Stimulated activated CD8-positive, alpha-beta memory T cell treated with anti-CD3 and anti-CD28 coated beads, Interleukin-12 subunit alpha, Interleukin-12 subunit beta, amount 100 ng/mL, for 4 hours (primary cell): ENCODE measurements at places on chromosomes 1 and 21.
A peak's percentile ranks its signal among the peaks of the same experiment; 100 is the strongest.

DNA sequence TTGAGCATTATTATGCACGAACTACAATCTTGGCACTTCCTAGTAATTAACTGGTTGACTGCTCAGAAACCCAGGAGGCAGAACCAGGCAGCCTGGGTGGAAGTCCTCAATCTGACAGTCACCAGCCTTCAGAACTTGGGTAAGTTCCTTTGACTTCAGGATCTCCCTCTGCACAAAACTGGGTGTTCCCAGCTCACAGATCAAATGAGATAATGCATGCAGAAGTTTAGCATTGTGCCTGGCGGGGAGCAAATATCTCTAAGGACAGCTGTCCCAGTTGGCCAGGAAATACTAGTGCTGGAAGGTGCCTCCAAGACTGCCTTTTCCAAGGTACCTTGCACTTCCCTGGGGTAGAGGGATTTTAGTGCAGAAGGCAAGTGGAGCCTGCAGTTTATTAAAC, 294.8 kb downstream of the PCP4 start:
- DNase-seq = no peak

- no peak for DNase-seq
These were observed 109.5 kb upstream of the UBE2U start for GRCh38 chr1:64093941-64094340.

DNA sequence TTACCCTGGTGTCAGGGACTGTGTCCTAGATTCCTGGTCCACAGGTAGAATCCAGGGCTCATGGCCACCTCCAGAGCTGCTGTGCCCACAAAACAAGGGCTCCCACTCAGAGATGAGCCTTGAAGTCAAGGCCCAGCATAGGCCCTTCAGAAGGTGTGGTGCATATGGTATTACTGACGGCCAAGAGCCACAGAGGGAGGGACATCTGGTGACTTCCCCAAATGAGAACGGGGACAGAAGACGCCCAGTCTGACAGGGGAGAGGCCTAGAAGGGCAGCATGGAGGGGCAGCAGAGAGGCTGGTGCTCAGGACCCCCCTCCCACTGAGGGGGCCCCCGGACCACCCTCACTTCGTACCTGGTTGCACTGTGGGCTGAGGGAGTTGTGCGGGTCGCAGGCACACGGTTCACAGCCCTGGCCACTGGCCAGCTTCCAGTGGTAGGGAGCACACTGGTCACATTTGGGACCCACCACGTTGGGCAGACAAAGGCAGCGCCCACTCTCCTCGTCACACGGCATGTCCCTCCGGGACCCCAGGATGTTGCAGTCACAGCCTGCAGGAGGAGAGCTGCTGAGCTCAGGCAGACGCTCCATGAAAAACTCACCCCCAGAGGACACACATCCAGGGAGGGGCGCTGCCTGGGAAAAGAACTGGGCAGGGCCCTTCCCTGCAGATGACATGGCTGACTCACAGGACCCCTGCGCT, 25.0 kb downstream of the LAMB3 start:
- DNase-seq = no peak

- no peak for DNase-seq
These were observed 311.8 kb upstream of the DPYD start for GRCh38 chr1:98232678-98233077.

GRCh38 chr1:2031546-2032540, 12.7 kb downstream of the GABRD start:
- DNase-seq = no peak

DNA sequence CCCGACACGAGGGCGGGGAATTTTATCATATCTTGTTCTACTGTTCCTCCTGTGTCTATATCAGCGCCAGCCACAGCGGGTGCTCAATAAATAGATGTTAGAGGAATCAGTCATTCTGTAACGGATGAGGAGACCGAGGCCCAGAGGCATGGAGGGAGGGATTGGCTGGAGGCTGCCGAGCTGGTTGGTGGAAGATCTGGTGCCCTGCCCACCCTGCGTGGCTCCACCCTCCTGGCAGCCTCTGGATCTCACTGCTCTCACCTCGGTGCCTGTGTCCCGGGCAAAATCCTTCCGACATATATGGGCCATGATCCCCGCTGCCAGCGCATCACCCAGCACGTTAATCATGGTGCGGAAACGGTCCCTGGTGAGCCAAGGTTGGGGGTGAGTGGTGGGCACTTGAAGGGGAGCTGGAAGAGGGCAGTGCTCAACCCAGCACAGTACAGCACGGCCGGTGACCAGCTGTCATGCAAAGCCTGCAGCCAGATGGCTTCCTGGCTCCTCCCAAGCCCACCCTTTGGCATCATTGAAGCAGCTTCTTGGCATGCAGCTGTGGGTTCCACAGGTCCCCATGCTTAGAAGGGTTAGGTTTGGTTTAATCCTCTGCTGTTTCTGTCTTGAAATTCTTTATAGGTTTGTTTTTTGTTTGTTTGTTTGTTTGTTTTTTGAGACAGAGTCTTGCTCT, 26.7 kb downstream of the PODN start:
- no peak for DNase-seq

GRCh38 chr1:200323856-200324400, 85.9 kb downstream of the ZNF281 start:
- no peak for DNase-seq

DNA sequence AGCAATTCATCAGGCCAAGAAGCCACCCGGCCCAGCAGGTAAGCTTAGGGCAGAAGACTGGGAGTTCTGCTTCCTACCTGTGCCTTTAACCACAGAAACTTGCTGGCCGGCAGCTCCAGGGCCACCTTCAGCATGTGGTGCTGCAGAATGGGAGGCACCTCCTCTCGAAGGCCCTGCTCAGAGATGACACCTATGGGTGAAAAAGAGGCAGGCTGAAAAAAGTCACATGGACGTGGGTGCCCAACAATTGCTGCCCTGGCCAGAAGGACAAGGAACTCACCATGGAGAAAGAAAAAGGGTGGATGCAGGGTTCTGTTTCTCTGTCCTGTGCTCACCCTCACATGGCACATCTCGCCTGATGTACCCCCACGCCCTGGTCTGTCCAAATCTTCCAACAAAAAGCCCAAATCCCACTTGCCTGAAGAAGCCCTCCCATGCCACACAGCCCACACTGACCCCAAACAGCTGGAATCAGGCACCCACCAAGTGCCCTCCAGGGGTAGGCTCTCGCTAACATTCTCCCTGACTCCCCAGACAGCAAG, 33.0 kb downstream of the URB1 start:
- DNase-seq = no peak

DNA sequence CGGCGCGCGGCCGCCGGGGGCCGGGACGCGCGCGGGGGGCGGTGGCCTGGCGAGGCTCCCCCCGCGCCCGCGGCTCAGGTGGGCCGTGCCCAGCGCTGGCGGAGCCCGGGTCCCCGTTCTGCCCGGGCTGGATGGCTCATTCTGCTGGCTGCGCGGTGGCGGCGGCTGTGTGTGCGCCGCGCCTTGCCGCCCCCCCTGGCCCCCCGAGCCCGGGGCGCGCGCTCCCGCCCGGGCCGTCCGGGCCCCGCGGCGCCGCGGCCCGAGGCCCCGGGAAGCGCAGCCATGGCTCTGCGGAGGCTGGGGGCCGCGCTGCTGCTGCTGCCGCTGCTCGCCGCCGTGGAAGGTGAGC, at the start of gene EPHB2:
Gene EPHB2, plus strand, starts transcription at position 139 of the 349 bp plus-strand sequence. Its CDS starts 144 bp downstream, at position 283.
- no peak for DNase-seq

GRCh38 chr1:15836772-15837669, 10.5 kb upstream of the SPEN start:
- DNase-seq = peak; percentile 58

- no peak for DNase-seq
These were observed 96.7 kb upstream of the IGSF21 start for GRCh38 chr1:18010945-18011344.

- DNase-seq = no peak
These were observed 50.1 kb upstream of the SPOCD1 start for GRCh38 chr1:31865728-31866449.

GRCh38 chr1:11062965-11063401, 3.2 kb upstream of the SRM start:
- no peak for DNase-seq

DNA sequence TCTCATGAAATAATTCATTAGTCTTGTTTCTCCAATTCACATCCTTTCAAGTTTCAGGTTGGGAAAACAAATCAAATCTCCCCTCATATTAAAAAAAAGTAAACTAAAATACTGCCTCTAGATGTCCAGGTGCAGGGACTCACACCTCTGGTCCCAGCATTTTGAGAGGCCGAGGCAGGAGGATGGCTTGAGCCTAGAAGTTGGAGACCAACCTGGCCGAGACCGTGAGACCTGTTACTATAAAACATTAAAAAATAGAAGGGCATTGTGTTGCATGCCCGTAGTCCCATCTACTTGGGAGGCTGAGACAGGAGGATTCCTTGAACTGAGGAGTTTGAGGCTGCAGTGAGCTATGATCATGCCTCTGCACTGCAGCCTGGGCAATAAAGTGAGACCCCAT, 61.9 kb downstream of the ST6GALNAC5 start:
- no peak for DNase-seq

GRCh38 chr1:17617787-17618557, 78.5 kb downstream of the ARHGEF10L start:
- no peak for DNase-seq

DNA sequence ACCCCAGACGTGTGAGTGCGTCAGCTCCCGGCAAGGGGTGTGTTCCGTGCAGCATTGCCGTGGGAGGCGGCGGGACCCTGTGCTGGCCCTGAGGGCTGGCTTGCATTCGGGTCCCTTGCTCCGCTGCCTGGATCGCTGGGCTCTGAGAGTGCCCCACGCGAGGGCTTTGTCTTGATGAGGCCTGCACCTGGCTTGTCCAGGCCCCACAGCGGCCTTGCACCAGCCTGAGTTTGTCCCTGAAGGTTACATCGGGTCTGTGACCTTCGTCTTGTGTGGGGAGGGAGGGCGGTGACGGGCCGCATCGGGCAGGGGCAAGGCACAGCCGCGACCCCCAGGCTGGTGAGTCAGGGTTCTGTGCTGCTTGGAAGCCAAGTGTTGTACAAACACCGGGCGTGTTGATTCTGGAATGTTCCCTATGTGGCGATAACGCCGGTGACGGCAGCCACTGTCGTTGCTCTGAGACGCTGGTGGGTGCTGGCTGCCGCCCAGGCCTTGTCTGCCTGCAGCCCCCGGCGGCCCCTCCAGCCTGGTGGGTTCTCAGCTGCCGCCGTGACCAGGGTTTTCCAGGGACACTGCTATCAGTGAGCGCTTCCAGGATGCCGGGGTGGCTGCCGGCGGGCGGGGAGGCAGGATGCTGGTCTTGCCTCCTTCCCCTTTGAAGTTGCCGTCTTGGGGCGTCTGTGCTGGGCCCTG, 42.9 kb downstream of the SLX9 start:
- DNase-seq = no peak

DNA sequence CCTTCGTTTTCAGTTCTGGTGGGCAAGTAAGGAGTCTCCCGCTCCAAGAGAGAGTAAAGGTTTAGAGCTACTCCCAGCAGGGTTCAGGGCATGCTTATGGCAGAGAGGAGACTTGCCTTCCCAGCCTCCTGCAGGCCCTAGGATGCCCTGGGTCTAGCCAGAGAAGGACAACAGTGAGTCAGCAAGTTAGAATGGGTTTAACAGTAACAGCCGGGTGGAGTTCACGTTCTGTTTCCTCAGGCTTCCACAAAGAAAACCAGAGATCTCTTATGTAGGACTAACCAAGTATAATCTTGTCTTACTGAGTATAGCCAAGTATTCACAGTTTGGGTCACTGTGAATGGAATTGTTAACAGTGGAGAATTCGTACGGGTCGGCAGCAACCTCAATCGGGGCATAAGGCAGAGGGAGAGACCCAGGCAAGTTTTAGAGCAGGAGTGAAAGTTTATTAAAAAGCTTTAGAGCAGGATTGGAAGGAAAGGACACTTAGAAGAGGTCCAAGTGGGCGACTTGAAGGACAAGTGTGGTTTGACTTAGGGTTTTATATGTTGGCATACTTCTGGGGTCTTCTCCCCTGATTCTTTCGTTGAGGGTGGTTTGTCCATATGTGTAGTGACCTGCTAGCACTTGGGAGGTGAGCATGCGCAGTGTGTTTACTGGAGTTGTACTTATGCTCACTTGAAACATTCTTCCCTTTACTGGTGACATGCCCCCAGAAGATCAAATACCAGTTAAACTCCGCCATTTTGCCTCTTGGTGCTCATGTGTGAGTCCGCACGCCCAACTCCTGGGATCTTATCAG, 4.5 kb downstream of the OVAAL start:
- no peak for DNase-seq

GRCh38 chr1:150555198-150555970, 6.2 kb downstream of the ADAMTSL4 start:
- no peak for DNase-seq

- no peak for DNase-seq
These were observed 259.1 kb upstream of the USP24 start for GRCh38 chr1:55474168-55474786.

DNA sequence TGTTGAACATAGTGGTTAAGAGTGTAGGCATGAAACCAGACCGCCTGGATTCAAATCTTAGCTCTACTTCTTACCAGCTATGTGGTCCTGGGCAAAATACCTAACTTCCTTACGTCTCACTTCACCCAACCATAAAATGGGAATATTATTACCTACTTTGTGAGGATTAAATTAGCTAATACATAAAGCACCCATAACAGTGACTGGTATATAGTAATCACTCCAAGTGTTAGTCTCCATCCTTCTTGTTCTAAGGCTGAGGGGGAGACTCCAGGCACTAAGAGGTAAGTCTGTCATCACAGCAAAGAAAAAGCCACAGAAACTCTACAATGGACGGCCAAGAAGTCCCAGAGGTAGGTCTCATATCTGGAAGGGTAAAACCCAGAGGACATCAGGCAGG, 2.8 kb downstream of the SMG5 start:
- no peak for DNase-seq

- DNase-seq = no peak
These were observed 15.3 kb upstream of the GPR137B start for GRCh38 chr1:236127045-236127444.

- no peak for DNase-seq
These were observed 83.1 kb downstream of the FMN2 start for GRCh38 chr1:240174734-240175133.

GRCh38 chr1:183733715-183734114, 71.2 kb upstream of the RGL1 start:
- DNase-seq = no peak

- no peak for DNase-seq
These were observed 17.9 kb upstream of the MIIP start for GRCh38 chr1:12001249-12001917.

GRCh38 chr1:198234520-198235251, 77.9 kb downstream of the NEK7 start:
- no peak for DNase-seq

- no peak for DNase-seq
These were observed 11.9 kb downstream of the PKNOX1 start for GRCh38 chr21:42986125-42986783.

DNA sequence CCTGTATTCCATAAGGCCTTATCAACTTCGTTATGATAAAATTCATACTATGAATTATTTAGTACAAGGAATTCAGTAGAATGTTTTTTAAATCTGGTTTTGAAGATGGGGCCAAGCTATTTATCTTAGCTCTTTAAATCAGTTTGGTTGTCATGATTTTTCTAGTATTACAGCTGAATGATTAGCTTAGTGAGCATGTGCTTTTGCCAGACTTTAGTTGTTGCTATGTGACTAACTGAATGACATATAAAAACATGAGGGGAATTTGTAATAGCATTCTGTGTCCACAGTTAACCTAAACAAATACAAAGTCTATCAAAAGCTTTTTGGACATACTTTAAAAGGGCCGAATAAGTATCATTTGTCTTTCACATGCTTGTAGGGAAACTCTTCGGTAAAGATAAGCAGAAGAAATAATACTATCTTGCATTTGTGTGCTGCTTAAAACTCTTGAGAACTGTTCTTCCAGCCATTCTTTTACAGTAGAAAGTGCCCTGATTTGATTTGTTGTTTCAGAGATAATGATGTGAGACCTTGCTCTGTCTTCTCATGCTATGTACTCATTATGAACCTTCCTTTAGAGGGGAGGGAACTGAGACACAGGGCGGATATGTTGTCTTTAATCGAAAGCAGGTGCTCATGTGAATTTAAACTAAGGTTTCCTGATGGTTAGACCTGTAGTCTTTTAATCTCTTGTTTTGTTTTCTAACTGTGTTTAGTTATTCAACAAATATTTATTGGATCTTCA, 18.8 kb downstream of the NEK7 start:
- no peak for DNase-seq
